ENCODE measurements at places on chromosomes 1 and 21.

DNA sequence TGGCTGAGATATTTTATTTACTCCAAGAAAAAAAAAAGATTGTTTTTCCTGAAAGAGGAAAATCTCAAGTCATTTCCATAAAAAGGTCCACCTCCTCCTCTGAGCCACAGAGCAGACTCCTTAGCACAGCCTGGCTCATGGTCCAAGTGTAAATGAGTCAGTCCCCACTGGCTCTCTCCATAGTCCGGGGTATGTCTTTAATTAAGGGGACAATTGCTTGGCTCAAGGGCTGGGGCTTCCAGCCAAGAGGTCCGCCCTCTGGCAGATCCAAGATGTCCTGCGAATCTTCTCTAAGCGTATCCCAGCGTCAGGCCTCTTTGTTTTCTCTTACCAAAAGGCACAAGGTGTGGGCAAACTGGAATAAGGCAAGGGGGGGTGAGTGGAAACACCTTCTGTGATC lies 33.3 kb downstream of the FOXD2 start:
- DNase-seq: no peak

DNA sequence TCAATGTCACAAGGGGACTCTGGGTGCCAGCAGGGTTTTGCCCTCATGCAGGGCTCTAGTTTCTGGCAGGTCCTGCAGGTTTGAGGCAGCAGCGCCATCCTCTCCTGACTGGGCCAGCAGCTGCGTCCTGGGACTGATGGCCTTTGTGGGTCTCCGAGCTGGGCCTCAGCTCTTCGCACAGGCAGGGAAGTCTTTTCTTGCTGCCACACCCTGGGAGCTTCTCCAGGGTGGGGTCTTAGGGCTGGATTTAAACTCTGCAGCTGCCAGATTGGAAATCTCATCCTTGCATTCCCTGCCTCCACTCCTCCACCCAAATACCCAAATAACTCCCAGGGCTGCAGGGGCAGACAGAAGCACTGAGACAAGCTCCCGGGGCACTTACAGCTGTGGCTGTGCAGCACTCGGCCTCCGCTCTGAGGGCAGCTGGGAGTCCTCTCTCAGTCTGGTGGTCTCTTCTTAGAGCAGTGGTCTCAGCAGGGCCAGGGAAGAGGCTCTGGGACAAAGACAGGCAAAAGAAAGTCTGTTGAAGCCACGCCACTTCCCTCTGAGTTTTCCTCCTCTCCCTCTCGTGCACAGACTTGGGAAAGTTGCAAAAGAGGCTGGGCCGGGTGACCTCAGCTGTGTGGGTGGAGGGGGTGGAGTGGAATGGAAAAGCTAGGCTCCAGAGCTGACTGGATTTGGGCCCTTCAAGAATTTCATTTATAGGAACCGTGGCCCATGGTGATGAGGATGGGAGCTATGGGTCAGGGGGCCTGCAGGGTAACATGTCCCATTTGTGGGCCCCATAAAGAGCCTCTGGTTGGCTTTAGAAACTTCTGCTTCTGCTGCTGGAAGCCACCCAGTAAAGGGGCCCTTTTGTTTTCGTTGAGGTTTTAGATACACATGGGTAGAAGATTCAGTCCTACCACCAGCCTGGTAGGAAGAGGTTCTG lies at the start of gene RAB7B:
RAB7B (minus strand) TSS at position 525 of the 931 bp plus-strand sequence. CDS start 9,260 bp downstream, outside the sequence.
- DNase-seq: no peak

DNA sequence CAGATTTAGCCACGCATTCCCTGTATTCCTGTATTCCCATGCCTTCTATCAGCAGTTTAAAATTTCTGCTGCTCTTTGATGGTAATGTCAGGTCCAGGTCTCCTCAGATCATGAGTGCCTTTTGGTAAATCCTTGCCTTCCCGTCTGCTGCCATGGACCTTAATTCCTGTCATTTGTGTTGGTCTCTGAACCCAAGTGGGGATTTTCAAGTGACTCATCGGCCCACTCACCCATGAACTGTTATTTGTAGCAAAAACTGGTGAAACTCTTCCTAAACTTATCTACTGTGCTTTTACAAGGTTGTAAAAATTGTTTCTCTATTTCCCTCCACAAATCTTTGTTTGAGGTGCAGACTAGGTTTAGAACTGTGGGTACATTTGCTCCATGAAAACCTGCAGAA lies 47.4 kb downstream of the ACTN2 start:
- no peak for DNase-seq

DNA sequence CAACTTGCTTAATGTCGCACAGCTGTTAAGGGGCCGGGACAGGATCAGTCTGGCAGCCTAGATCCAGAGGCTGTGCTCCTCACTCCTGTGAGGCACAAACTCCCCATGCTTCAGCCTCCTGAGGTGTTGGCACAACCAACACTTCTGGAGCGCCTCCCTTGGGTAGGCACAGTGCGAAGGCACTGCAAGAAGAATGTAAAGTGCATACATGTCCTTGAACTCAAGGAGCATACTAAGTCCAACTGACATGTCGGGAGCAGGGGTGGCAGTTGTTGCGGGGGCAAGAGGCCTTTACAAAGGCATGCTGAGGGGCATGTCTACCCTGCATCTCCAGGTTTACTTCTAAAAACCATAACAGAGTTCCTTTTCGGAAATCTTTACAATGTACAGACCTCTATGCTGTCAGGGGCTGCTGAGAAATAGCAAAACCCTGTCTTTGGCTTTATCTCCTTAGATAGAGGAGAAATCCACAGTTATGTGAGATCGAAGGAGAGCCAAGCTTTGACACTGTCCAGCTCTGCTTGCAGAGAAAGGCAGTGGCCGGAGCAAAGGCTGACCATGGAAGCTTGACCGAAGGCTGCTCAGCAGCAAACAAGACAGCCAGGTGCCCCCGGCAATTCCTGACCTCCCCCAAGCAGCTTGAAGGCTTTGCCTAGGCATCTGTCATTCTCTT lies 93.9 kb downstream of the CDC7 start:
- no peak for DNase-seq

DNA sequence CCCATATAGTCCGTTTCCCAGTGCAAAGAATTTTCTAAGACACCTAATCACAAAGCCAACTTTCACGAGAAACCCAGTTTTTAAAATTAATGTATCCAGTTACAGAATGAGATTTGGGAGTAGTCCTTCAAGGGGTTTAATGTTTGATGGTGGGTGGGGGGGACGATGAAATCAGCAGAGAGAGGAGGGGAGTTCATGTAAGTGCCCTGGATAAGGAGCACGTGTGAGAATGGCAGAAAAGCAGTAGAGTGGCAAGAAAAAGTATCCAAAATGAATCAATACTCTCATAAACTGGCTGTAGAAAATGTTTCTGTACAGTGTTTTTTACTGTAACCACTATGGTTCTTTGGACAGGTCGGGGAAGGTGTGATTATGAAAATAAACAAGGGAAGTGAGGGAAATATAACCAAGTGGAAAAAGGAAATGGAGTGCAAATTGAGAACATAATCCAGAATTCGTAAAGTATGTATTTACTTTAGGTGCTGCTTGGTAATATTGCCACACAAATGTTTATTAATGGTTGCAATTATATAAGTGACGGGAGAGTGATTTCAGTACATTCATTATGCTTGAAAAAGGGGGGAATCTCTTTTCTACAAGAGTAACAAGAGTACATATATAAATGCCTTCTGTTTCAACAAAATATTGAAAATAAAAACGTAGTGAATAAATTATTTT lies 118.7 kb upstream of the RRP15 start:
- DNase-seq: no peak

GRCh38 chr1:17509363-17509762 lies 30.1 kb upstream of the ARHGEF10L start:
- DNase-seq: no peak

GRCh38 chr1:156863631-156864030 lies 3.0 kb downstream of the NTRK1 start:
- no peak for DNase-seq

DNA sequence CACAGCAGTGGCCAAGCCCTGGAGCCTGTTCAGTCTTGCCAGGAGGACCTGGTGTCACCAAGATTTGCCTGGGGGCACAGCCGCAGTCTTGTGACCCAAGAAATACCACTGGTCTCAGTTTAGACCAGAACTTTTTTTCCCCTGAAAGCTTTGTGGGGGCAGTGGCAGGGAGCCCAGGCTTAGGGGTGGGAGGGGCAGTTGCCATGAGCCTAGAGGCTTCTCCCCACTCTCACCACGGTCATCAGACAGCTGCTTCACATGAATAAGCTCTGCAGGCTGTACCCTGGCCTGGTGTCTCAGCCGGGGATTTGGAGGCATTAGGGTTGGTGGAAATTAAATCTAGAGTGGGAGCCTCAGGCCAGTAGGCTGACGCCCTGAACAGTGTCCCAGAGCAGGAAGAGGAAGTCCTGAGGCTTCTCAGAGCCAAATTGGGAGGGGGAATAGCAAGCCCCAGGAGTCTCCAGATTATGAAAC lies 73.7 kb downstream of the SLC16A1 start:
- DNase-seq: no peak

DNA sequence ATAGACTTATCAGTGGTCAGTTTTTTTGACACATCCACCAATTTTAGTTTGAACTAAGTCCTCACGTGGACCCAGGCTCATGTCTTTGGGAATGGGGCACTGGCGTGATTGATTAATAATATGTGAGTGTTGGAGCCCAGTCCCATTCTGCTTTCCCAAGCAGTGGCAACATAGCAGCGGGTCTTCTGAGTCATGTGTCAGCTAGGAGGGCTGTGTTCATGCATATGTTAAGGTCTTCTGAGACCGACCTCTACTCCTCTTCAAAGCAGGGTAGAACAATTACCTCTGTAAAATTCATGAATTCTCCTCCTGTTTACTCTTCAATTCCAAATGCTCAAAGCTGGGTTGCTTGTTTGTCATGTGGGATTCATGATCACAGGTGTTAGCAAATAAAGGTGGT lies 291.3 kb downstream of the CAMTA1 start:
- no peak for DNase-seq

GRCh38 chr1:240931031-240931430 lies 319.1 kb upstream of the GREM2 start:
- no peak for DNase-seq

DNA sequence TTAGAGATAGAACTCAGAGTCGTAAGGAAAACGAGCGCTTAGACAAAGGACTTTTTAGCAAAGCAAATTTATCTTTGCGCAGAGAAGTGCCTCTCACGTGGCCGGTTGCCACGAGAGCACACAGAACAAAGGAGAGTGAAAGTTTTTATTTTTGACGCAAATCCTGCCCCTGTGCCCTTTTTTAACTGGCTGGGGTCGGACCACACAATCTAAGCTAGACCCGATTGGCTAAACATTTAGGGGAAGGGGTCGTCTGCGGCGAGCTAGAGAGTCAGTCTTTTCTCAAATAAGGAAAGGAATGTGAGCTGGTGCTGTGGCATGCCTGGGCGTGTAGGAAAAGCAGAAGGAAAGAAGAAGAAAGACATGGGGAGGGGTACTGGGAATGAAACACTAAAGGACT lies 2.4 kb downstream of the KRTAP10-2 start:
- DNase-seq: no peak

All from smooth muscle cell of the brain vasculature (primary cell).